ENCODE measurements at places on chromosomes 12 and 14. TPM values are rescaled to one million over a fixed set of nuclear protein-coding genes. Genes with fewer than 3 reads are reported as not detected.
A peak's percentile ranks its signal among the peaks of the same experiment; 100 is the strongest.

Gene ARMH4
- 7.3 TPM for total RNA-seq

Gene KRT3
- total RNA-seq = not detected

Gene BATF
- total RNA-seq = 0.93 TPM

GRCh38 chr14:61553730-61554641, 141.3 kb upstream of the HIF1A start:
- peak overlapping the region; percentile 85 for H3K27ac ChIP-seq
- H3K27me3 ChIP-seq = no peaks in the 10 kb centered on the region
- H3K36me3 ChIP-seq = peaks cover 22% of the 10 kb centered on the region

DNA sequence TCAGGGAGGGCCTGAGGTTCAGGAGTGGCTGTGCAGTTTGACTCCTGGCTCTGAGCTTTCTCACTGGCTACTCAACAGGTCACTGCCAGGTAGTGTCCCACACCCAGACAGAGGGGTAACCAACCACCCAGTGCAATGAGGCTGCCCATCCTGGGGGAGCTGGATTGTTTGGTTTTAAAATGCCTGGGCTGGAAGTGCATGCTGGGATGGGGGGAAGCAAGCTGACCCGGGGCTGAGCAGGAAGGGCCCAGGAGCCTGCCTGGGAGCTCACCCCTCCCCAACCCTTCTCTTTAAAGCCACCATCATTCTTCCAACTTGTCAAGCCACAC, 12.6 kb upstream of the ABHD12B start:
- H3K4me3 ChIP-seq = peak overlapping the region; percentile 72
- H3K36me3 ChIP-seq = no peaks in the 10 kb centered on the region
- peak overlapping the region; percentile 75 for H3K27ac ChIP-seq
- no peak for DNase-seq
- no peaks in the 10 kb centered on the region for H3K27me3 ChIP-seq
- peaks cover 12% of the 10 kb centered on the region for H3K4me1 ChIP-seq

- no peak overlapping the region for H3K27ac ChIP-seq
- DNase-seq = no peak
- H3K4me3 ChIP-seq = no peak overlapping the region
- H3K27me3 ChIP-seq = no peaks in the 10 kb centered on the region
- no peaks in the 10 kb centered on the region for H3K36me3 ChIP-seq
Measured at GRCh38 chr12:227286-227915, 13.4 kb upstream of the SLC6A12 start.
